ENCODE measurements at places on chromosomes 6 and 20.

DNA sequence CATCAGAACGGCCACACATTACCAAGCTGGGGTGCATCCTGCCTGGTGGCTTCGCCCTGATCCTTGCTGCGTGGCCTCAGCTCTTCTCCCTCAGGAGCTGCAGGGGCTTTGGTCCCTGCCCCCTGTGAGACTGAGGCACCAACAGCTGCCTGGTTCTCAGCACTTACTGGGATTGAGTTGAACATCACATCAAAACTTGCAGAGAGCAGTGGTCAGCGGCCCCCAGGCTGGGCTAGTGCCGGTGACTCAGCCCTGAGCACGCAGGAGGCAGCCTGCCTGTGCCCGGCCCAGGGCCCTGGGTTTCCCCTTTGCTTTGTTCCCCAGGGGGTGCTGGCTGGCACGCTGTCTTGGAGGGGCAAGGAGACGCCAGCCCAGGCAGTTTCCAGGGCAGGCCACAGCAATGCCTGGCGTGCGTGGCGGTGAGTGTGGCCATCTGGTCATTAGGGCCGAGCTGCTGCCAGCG is 63.3 kb downstream of the DLL1 start:
- no peaks in the 10 kb centered on the region for H3K36me3 ChIP-seq
- peaks cover 18% of the 10 kb centered on the region for H3K4me1 ChIP-seq
- no peak overlapping the region for H3K4me3 ChIP-seq

DNA sequence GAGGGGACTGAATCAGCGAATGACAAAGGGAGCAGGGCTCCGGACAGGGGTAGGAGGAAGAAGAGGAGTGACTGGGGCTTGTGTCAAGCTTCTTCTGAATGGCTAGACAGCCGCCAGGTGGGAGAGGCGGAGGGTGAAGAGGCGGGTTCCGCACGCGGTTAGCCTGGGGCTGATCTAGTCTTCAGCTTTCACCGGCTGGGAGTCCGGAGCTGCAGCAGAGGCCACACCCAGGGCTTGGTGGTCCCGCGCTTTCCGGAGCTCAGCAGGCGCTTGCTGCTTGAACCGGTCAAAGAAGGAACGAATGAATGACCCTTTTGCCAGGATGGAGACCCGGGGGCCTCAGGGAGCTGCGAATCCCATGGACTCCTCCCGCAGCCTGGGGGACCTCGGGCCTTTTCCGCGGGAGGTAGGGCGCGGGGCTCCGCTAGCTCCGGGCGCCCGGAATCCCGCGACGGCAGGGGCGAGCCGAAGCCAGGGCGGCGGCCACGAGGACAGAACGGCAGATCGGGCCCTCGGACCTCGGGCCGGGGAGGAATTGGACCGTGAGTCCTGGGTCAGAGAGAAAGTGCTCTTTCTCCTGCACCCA is at the start of gene C6orf141:
Gene C6orf141 (plus strand): TSS at position 177 of the 586 bp plus-strand sequence. CDS start 125 bp downstream, at position 302.
- peak within 1 kb of the TSS; percentile 65 for H3K4me3 ChIP-seq
- DNase-seq: no peak
- H3K36me3 ChIP-seq: no peaks in the 10 kb centered on the region
- H3K27ac ChIP-seq: no peak within 1 kb of the TSS
- peaks cover 23% of the 10 kb centered on the region for H3K4me1 ChIP-seq

- H3K4me1 ChIP-seq: peaks cover 38% of the 10 kb centered on the region
- DNase-seq: no peak
- no peak overlapping the region for H3K27ac ChIP-seq
- H3K36me3 ChIP-seq: peaks cover 6% of the 10 kb centered on the region
These were observed 2.4 kb upstream of the TENT5A start for GRCh38 chr6:81754906-81755305.

GRCh38 chr20:35831029-35831428 is 59.2 kb downstream of the PHF20 start:
- H3K4me3 ChIP-seq: no peak overlapping the region
- peaks cover 34% of the 10 kb centered on the region for H3K4me1 ChIP-seq
- no peak overlapping the region for H3K27ac ChIP-seq
- no peak for DNase-seq

GRCh38 chr20:63682384-63683139 is 13.9 kb upstream of the TNFRSF6B start:
- H3K4me1 ChIP-seq: peaks cover 58% of the 10 kb centered on the region
- H3K27me3 ChIP-seq: no peaks in the 10 kb centered on the region
- H3K4me3 ChIP-seq: no peak overlapping the region

GRCh38 chr20:45070932-45071632 is 29.8 kb downstream of the KCNS1 start:
- H3K4me1 ChIP-seq: no peaks in the 10 kb centered on the region
- no peak overlapping the region for H3K4me3 ChIP-seq
- H3K27me3 ChIP-seq: no peaks in the 10 kb centered on the region
- H3K27ac ChIP-seq: no peak overlapping the region
- peaks cover 19% of the 10 kb centered on the region for H3K36me3 ChIP-seq

DNA sequence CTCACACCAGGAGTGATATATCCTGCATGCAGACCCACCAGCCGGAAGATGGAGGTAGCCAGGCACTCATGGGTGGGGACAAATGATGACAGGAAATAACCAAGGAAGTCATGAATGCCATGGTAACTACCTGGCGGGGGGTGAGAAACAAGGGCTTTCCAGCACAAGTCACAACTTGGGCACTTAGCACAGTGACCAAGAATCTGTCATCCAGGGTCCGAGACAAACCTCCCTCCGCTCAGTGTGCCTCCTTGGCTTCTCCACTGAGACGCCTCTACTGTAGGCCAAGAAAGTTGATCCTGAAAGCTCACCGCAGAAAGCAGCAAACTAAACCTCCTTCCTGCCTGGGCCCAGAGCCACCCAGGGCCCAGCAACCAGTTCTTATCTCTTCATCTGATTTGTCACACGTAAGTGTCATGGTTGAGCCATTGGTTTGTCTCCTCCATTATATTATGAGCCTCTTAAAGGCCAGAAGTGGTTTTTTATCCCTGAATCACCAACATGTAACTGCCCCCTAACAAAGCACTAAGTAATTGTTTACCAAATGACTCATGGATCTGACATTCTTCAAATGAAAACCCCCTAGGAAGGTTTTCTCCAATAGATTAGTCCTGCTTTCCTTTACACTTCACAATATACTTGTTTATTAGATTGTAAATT is 84.3 kb upstream of the TAB2 start:
- peaks cover 14% of the 10 kb centered on the region for H3K4me1 ChIP-seq
- no peak for DNase-seq
- no peak overlapping the region for H3K27ac ChIP-seq
- no peaks in the 10 kb centered on the region for H3K36me3 ChIP-seq
- H3K4me3 ChIP-seq: no peak overlapping the region

DNA sequence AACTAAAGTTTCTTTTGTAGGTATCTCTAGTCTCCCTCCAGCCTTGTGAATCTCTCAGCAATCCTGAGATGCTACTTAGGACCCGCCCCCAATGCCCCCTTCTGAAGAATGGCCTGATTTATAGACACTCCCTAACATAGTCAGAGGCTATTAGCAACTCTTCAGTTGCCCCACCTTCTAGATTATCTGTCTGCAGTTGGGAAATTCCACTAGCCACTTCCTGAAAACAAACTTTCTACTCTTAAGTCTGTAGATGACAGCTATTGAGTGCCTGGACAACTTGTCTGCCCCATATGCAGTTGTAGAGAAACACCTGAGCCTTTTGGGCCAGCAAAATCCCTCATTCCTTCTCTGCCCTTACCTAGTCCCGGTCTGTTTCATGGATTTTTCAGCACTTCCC is 188.2 kb upstream of the PREP start:
- H3K27me3 ChIP-seq: no peaks in the 10 kb centered on the region
- H3K4me3 ChIP-seq: no peak overlapping the region
- no peaks in the 10 kb centered on the region for H3K36me3 ChIP-seq
- DNase-seq: no peak
- H3K4me1 ChIP-seq: peaks cover 29% of the 10 kb centered on the region

DNA sequence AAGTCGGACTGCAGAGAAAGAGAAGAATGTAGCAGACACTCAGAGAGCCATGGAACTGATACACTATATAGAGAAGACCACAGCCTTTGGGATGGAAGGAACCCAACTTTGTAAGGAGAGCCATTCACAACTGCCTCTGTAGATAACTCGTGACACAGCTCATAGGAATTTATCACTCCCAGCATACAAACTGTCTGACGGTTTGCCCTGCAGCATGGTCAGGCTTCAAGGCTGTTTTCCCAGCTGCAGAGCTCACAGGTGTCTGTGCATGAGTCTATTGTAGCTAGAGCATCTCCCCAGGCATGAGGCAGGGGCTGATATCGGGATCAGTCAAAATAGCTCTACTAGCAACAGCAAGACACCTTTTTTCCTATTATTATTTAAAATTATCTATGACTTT is 130.5 kb upstream of the DTNBP1 start:
- DNase-seq: no peak
- no peaks in the 10 kb centered on the region for H3K36me3 ChIP-seq
- H3K27me3 ChIP-seq: no peaks in the 10 kb centered on the region
- H3K4me3 ChIP-seq: no peak overlapping the region
- H3K4me1 ChIP-seq: peaks cover 41% of the 10 kb centered on the region

DNA sequence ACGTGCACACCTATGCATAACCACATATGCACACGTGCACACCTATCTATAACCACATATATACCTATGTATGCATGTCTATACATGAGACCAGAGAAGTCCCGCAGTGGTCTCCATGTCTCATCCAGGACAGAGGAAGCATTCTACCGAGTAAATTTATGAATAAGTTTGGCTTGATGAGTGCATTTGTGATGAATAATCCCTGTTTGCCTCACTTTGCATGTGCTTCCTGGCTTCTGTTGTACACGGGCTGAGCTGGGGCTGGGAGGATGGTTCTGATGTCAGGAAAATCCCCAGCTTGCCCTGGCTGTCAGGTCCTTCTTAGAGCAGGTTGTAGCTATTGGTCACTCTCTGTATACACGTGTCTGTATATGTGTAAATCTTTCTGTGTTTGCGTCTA is 157.6 kb upstream of the RPS6KA2 start:
- no peak for DNase-seq
- H3K36me3 ChIP-seq: no peaks in the 10 kb centered on the region
- no peak overlapping the region for H3K4me3 ChIP-seq
- H3K4me1 ChIP-seq: no peaks in the 10 kb centered on the region
- H3K27ac ChIP-seq: no peak overlapping the region
- H3K27me3 ChIP-seq: no peaks in the 10 kb centered on the region

DNA sequence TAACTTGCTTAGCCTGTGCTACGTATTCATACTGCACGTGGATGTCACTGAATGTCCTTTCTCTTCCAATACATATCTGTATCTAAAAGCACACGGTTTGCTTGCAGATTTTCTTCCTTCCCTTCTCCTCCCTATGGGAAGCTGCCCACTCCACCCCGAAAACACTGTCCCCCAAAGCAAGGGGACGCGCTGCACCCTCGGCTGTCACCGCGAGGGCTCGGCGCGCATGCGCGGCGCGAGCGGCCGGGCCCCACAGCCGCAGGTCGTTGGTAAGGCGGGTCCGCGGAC is 659 bp downstream of the TMX4 start:
- H3K27me3 ChIP-seq: no peaks in the 10 kb centered on the region
- peak overlapping the region; percentile 100 for H3K27ac ChIP-seq
- no peaks in the 10 kb centered on the region for H3K36me3 ChIP-seq
- H3K4me3 ChIP-seq: peak overlapping the region; percentile 97

- H3K36me3 ChIP-seq: no peaks in the 10 kb centered on the region
- no peaks in the 10 kb centered on the region for H3K27me3 ChIP-seq
- no peak overlapping the region for H3K4me3 ChIP-seq
- no peak overlapping the region for H3K27ac ChIP-seq
These were observed 7.0 kb downstream of the LBP start for GRCh38 chr20:38353316-38353715.

DNA sequence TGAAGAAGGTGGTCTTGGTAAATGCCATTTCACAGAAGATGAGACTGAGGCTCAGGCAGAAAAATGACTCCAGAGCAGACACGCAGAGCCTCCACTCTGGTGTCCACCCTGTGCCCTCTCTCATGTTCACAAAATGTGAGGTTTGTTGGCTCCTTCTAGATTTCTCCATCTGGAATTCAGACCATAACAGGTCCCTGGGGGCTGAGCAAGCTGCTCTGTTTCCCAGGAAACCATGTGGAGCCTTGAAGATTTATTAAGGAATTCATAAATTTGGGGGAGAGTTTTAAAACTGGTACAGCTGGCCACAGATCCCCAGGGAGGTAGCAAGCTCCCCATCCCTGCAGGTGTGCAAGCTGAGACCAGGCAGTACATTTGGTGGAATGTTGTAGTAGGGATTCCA is 38.8 kb upstream of the SIRPA start:
- no peak overlapping the region for H3K27ac ChIP-seq
- H3K36me3 ChIP-seq: no peaks in the 10 kb centered on the region

- no peak overlapping the region for H3K4me3 ChIP-seq
- DNase-seq: no peak
- H3K4me1 ChIP-seq: peaks cover 21% of the 10 kb centered on the region
- no peak overlapping the region for H3K27ac ChIP-seq
These were observed 96.9 kb downstream of the NCR2 start for GRCh38 chr6:41432280-41432679.
